Fibroblast of skin of abdomen (primary cell): ENCODE measurements at places on chromosomes 2 and 18.
A peak's percentile ranks its signal among the peaks of the same experiment; 100 is the strongest.

DNA sequence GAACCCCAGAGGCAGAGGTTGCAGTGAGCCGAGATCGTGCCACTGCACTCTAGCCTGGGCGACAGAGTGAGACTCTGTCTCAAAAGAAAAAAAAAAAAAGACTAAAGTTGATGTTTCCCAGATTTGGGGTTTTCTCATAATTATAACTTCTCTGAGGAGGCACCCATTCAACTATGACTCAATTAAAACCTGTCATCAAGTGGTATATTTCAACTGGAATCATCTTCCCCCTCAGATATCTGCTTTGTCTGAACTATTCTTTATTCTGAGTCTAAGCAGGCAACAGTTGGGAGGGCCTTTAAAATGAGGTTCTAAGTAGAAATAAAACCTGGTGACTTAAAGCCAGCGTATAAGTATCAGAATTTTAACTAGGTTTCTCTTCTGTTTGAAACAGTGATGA, 88.5 kb downstream of the PTRHD1 start:
- peak; percentile 40 for DNase-seq

- no peak for DNase-seq
Measured at GRCh38 chr2:185782223-185782769, 43.7 kb downstream of the FSIP2 start.

DNA sequence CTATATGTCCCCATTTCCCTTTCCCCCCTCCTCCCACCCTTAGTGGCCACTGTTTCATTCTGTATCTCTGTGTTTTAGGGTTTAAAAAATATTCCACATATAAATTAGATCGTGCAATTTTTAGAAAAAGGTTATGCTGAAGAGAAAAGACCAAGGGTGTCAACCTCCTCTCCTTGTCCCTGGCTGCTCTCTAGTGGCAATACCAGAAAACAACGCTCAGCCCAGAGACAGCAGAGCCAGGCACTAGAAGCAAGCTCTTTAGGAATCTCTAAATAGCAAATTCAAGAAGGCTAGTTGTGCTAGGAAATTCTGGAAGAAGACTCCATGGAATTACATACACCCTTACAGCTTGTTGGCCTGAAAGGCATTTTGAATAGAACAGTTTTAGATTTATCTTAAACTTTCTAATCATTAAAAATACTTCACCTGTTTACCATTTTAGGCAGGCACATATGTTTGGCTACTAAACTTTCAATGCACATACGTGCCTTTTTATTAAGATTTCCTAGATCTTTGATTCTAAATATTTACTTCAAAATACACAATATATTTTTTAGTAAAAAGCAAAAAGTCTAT, 35.1 kb upstream of the RASGRP3 start:
- peak; percentile 75 for DNase-seq

- no peak for DNase-seq
Measured at GRCh38 chr2:43708891-43709290, 32.7 kb upstream of the C1GALT1C1L start.

GRCh38 chr2:121017396-121017795, 267.6 kb downstream of the TFCP2L1 start:
- no peak for DNase-seq

- peak; percentile 9 for DNase-seq
Measured at GRCh38 chr2:7748717-7749415, 831.7 kb downstream of the RNF144A start.

DNA sequence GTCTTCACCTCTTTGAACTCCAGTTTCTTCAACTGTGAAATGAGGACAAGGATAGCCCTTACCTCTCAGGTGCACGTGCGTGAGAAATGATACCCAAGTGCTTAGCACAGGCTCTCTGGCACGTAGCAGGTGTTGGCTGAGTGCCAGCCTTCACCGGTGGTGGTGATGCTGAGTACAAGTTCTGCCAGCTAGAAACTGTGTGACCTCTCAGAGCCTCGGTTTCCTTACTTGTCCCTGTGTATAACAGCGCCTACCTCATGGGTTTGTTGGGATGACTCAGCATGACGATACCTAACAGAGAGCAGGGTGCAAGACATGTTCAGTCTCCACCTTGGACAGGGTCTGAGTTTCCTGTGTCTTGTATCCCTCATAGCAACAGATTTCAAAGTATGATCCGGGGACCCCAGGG, 205.1 kb downstream of the TNS1 start:
- no peak for DNase-seq

DNA sequence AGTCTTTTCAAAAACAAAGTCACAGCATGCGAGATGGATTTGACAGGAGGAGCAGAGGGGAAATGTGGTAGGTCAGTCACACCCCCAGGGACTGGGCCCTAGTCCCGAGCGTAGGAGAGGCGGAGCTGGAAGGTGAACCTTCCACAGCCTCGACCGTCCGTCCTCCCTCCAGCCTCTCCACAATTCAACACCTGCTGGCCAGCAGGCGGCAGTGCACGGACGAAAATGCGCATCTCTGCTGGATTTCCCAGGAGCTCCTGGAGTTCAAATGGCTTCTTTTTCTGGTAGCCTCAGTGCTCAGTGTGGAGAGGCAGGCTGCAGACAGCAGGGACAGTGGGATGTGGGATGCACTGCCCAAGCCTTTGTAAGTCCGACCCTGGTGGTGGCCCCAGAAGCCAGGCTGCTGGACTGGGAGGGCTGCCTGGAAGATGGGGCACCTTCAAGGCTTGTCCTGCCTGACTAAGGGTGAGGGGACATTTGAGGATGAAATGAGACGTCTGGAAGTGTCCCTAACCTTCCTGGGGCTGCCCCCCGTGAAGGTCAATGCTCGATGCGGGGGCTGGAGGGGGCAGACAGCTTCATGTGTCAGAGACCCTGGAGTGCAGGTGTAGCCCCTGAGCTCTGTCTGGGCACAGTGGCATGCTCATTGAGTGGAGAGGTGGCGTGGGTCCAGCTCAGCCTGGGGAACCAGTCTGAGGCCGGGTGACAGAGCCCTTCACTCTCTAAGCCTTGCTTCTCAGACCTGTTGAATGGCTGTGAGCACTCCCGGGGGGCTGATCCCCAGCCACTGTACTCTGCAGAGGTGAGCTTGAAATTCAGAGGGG, 189.5 kb downstream of the TFCP2L1 start:
- peak; percentile 43 for DNase-seq

GRCh38 chr18:51721388-51721787, 523.9 kb upstream of the MEX3C start:
- DNase-seq, result no peak
